ENCODE measurements at places on chromosomes 7 and 10.

GRCh38 chr10:11724938-11725776, 17.0 kb upstream of the ECHDC3 start:
- no peak for DNase-seq

DNA sequence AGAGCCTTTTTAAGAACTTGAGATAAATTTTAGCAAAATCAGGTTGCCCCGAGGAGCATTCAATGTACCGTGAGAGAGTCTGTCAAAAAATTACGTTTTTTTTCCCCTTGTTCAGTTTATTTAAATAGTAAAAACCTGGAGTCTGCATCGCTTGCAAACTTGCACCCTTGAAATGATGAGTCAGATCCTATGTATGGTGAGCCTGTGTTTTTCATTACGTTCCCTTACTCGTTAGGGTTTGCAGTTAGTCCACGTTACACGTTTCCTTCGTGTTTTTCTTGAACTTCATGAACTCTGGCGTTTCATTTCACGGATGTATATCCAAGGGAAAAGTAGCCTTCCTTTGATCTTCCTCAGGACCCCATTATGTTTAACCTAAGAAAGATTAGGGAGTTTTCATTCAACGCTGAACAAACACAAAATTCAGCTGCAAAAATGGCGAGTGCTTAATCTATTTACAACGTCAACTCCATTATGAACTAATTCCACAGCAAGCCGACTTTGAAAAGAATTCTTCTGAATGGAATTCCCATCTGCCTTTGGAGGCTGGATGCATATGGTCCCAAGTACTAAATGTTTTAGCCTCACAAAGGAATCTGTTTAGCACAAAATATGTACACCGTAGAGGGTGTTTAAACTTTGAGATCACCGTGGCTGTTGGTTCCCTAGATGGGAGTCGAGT, 182.4 kb downstream of the MYOF start:
- DNase-seq: no peak

- no peak for DNase-seq
Measured at GRCh38 chr10:86071145-86071544, 295.4 kb downstream of the GRID1 start.

DNA sequence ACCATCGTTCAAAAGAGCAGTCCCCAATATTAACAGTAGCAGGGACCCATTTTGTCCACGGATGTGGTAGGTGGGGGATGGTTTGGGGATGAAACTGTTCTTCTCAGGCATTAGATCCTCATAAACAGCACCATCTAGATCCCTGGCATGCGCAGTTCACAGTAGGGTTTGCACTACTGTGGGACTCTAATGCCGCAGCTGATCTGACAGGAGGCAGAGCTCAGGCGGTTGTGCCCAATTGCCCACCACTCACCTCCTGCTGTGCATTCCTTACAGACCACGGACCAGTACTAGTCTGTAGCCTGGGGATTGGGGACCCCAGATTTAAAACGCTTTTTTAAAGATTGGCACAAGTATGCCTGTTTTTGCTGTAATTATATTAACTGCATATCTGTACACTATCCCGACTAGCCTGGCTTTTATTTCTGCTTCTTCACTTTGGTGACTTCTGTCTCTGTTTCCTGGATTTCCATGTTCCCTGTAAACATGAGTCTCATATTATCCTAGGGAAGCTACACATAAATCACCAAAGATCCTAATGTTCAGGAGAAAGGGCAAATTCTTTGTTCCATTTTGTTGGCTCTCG, 163.3 kb upstream of the AKR1E2 start:
- DNase-seq: no peak

DNA sequence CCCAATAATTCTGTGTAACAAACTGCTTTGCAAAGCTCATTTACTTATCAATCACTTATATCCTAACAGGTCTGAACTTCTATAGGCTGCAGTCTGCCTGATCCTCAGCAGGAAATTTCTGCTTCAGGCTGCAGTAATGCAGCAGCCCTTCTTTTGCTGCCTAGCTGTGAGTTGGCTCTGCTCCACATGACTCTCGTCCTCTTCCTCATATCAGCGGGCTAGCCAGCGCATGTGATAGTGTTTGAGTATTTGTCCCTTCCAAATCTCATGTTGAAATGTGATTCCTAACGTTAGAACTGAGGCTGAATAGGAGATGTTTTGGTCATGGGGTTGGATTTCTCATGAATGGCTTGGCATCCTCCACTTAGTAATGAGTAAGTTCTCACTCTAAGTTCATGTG, 387.8 kb downstream of the SEMA3D start:
- DNase-seq: no peak

- no peak for DNase-seq
Measured at GRCh38 chr7:147182874-147183273, 1066.3 kb downstream of the CNTNAP2 start.

GRCh38 chr10:43809211-43809930, 160.7 kb upstream of the ZNF32 start:
- no peak for DNase-seq

- DNase-seq: no peak
Measured at GRCh38 chr10:118832241-118832651, 77.5 kb upstream of the CACUL1 start.

DNA sequence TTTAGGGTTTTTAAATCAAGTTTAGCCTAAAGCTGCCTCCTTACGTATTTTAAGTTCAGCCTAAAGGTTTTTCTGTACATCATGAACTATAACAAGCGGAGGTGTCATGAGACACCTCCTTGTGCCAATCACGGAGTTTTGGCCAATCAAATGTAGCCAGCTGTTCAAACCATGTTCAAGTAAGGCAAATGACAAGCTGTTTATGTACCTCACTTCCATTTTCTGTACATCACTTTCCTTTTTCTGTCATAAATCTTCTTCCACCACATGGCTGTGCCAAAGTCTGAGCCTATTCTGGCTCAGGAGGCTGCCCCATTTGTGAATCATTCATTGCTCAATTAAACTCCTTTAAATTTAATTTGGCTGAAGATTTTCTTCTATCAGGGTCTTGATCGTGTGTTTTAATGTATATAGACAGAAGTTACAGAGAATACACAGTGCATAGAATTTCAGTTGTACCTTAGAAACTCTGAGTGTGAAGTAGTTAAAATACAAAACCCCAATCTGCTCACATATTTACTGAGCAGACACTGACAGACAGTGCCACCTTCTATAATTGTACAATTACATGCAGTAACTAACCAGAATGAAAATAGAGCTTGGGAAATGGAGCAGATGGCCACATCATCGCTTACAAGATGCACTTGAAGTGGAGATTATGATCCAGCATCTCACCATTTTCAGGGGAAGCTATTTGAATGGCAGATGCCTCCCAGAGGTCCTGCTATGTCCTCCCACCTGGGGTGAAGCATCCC, 76.9 kb upstream of the LANCL2 start:
- no peak for DNase-seq
